Lung microvascular endothelial cell (primary cell): ENCODE measurements at places on chromosomes 12 and 14. TPM values are rescaled to one million over a fixed set of nuclear protein-coding genes. Genes with fewer than 3 reads are reported as not detected.

CLEC6A gene
- total RNA-seq: not detected in 2 replicates

ZC3H10 gene
- 2.6 and 5.0 TPM in 2 replicates for total RNA-seq

TOMM20L gene
- total RNA-seq: not detected in 2 replicates

LRTM2 gene
- not detected in 2 replicates for total RNA-seq

SNRPF gene
- total RNA-seq: 13.7 and 19.8 TPM in 2 replicates

GUCY2C gene
- total RNA-seq: not detected in 2 replicates

SERPINA6 gene
- total RNA-seq: not detected in 2 replicates

CSRP2 gene
- 8.3 and 15.1 TPM in 2 replicates for total RNA-seq

CPNE6 gene
- not detected in 2 replicates for total RNA-seq

SERPINA4 gene
- total RNA-seq: not detected in 2 replicates

FIGNL2 gene
- 0.44 and 0.79 TPM in 2 replicates for total RNA-seq

MBIP gene
- total RNA-seq: 3.5 and 6.5 TPM in 2 replicates

A2ML1 gene
- not detected in 2 replicates for total RNA-seq

EFCAB11 gene
- total RNA-seq: 1.8 and 2.2 TPM in 2 replicates

VTI1B gene
- total RNA-seq: 37.7 and 46.0 TPM in 2 replicates

HAL gene
- total RNA-seq: under 0.01 and 0.22 TPM in 2 replicates

GRIN2B gene
- not detected in 2 replicates for total RNA-seq

RNASE2 gene
- total RNA-seq: not detected in 2 replicates

P2RX2 gene
- total RNA-seq: not detected in 2 replicates

TMEM229B gene
- 0.40 and 0.44 TPM in 2 replicates for total RNA-seq

B4GALNT3 gene
- under 0.01 TPM in 1 of 2 replicates, not detected in the other for total RNA-seq

TAS2R9 gene
- total RNA-seq: under 0.01 TPM in 1 of 2 replicates, not detected in the other

WDHD1 gene
- total RNA-seq: 3.2 and 5.4 TPM in 2 replicates

KNTC1 gene
- total RNA-seq: 13.1 and 15.3 TPM in 2 replicates

EPS8 gene
- total RNA-seq: 1.6 and 10.9 TPM in 2 replicates

INTS13 gene
- total RNA-seq: 17.3 and 17.7 TPM in 2 replicates

PA2G4 gene
- 80.8 and 102 TPM in 2 replicates for total RNA-seq

LRRIQ1 gene
- under 0.01 TPM in 2 replicates for total RNA-seq

SERPINA10 gene
- not detected in 2 replicates for total RNA-seq

LHX5 gene
- not detected in 2 replicates for total RNA-seq

LALBA gene
- total RNA-seq: not detected in 2 replicates

MYO1H gene
- total RNA-seq: not detected in 2 replicates

SOAT2 gene
- not detected in 2 replicates for total RNA-seq

BMAL2 gene
- total RNA-seq: 22.2 and 22.8 TPM in 2 replicates

ANO6 gene
- total RNA-seq: 48.6 and 62.3 TPM in 2 replicates

CISTR gene
- total RNA-seq: not detected in 2 replicates

POTEM gene
- not detected in 2 replicates for total RNA-seq

CELA1 gene
- total RNA-seq: not detected in 2 replicates

RNASE13 gene
- not detected in 2 replicates for total RNA-seq

VRTN gene
- total RNA-seq: not detected in 2 replicates

NPFF gene
- total RNA-seq: not detected in 2 replicates

CD27 gene
- total RNA-seq: not detected in 2 replicates
